ENCODE measurements at places on chromosomes 12 and 14. TPM values are rescaled to one million over a fixed set of nuclear protein-coding genes. Genes with fewer than 3 reads are reported as not detected.

DNA sequence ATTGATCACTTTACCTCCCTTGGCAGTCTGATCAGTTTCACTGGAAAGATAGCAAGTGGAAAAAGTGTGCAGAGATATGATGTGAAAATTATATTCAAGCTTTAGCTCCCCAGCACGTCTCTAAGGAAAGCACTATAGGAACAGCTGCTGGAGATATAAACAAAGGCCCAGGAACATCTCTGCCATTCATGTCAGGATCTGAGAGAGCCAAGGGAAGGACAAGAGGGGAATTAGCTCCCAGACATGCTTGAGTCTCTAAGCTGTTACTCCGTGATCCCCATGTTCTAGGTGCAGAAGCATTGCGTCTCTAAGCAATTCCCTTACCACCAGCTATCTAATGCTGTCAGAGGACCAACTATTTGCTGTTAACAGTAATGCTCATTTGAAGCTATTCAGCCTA is 700.2 kb downstream of the DIO2 start:
- DNase-seq: no peak

GRCh38 chr14:74739293-74740030 is 23.7 kb upstream of the YLPM1 start:
- no peak for DNase-seq

- DNase-seq: no peak
These were observed 33.7 kb upstream of the NPAS3 start for GRCh38 chr14:32905013-32905412.

GRCh38 chr14:91300957-91301356 is 56.5 kb upstream of the GPR68 start:
- no peak for DNase-seq

DNA sequence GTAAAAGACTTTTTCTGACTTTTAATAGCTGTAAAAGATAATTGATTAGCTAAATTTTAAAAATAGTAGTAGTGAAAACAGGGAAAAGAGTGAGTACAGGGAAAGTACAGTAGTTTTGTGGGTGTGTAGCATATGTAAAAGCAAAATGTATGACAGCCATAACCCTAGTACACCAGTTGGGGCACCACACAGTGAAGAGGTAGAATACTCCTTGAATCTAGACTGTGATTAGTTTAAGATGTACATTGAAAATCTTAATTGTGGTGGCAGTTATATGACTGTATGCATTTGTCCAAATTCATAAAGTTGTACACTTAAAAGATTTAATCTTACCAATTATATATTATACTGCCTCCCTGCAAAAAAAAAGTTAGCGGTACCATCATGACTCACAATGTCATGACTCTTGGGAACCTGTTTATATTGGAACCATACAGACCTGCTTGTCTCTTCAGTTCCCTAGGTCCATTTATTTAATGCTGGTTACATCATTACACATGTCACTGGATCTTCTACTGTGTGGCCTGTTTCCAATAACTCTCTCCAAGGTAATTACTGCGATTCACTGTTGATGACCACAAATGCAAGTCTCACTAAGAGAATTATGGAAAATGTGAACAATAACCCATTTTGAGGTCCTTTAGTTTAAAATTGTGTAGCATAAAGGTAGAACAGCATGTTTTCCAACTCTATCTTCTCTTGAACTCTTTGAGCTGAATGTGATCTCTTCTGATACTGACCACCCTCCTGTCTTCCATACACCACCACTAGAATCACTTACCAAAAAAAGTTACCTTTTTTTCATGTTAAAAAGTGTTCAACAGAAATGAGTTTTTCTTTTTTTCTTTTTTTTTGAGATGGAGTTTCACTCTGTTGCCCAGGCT is 264.2 kb upstream of the AMIGO2 start:
- DNase-seq: no peak

- no peak for DNase-seq
These were observed 34.5 kb upstream of the NFYB start for GRCh38 chr12:104172570-104172947.

DNA sequence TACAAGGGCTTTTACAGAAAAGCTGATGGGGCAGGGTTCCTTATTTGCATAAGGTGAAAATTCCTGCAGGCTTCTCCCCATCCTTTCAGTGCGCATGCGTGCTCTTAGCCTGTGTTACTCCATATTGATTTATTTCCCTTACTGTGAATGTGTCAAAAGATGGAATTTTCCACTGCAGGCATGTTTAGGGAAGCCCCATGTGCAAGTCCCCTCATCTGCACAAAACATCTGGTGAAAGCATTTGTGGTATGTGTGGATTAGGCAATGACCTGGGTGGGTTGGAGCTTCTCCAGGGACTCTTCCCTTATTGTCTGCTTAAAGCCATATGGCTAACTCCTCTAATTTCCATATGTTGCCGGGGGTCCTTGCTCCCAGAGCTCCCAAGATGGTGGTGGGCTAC is 912.7 kb upstream of the LRFN5 start:
- no peak for DNase-seq

KRT72 gene
- not detected for total RNA-seq

FBRSL1 gene
- 19.7 TPM for total RNA-seq
